ENCODE measurements at places on chromosomes 6 and 20.
A peak's percentile ranks its signal among the peaks of the same experiment; 100 is the strongest.

- no peak for DNase-seq
Observed at GRCh38 chr6:53284901-53285300, 63.8 kb downstream of the ELOVL5 start.

- DNase-seq, result no peak
Observed at GRCh38 chr6:157967020-157967419, 14.6 kb upstream of the SYNJ2 start.

GRCh38 chr6:32825966-32826365 lies 9.2 kb upstream of the HLA-DOB start:
- no peak for DNase-seq

DNA sequence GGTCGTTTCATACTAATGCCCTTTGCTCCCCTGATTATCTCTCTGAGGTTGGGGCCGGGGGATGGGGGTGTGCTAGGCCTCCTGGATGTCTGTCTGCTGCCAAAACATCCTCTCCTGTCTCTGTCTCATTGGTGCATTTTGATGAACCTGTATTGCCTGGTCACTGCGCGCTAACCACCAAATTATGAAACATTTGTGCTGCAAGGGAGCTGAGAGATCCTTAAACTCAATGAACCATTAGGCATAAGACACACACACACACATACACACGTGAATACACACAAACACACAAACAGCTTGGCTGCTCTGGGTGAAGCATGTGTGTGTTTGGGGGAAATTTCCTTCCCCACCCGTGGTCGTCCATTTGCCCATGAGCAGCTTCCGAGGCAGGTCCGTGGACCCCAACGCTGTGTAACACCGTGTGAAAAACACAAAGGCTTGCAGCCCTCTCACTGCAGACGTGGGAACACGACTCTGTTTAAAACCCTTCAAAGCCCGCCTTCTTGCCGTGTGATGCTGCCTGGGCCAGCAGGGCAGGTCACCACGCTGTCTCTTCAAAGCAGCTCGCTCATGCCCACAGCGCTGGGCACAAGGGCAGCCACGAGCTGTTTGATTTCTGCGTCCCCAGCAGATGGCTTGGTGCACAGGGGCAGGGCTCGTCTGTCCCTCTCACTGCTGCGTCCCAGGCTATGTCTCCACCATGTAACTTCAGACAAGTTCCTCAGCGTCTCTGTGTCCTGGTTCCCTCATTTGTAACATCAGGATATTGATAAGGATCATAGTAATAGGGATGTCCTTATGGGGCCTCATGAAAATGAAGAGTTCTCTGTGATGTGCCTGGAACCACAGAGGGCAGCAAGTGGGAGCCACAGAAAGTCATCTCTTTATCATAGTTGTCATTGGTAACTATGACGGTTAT lies 96.8 kb downstream of the CDH26 start:
- no peak for DNase-seq

DNA sequence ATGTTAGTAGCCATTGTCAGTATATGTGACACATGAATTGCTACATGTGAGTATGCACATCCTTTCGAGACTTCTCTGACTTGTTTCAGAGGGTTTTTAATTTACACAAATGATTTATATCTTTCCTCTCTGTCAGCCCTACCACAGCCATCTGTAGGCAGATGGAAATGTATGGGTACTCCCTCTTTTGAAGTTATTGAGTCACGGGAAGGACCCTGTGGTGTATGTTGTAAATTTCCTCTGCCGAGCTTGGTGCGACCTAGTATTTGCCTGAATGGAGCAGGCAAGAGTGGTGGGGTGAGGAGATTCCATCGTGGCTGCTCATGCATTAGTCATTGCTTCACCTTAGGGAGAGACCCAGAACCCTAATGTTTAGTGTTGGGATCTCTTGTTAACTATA lies 171.9 kb downstream of the JARID2 start:
- no peak for DNase-seq

GRCh38 chr6:52595000-52595795 lies 18.3 kb upstream of the TRAM2 start:
- no peak for DNase-seq

DNA sequence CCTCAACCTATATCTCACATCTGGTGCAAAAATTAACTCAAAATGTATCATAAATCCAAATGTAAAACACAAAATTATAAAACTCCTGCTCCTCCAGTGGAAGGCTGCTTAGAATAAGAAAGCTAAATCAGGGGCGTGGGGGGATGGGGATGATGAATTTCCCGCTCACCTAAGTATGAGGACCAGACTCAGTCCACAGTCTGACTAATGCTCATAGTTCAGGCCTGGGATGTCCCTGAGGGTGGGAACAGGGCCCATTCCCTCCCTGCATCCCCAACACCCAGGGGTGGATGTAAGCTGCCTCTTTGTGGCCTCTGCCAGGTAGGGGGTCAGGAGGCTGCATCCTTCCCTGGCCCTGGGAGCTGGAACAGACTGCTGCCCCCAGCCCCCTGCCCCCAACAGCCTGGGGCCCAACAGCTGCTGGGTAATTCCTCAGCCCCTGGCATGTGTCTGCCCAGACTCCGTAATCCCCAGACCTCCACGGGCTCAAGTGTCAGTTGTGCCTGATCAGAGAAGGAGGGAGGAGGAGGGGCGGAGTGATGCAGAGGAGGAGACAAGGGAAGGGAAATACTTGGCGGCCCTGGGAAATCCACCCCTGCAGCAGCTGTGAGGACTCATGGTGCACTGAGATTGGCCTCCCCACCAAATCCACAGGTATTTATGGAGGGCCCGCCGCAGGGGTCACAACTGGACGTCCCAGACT lies 224.5 kb downstream of the PREX1 start:
- no peak for DNase-seq

DNA sequence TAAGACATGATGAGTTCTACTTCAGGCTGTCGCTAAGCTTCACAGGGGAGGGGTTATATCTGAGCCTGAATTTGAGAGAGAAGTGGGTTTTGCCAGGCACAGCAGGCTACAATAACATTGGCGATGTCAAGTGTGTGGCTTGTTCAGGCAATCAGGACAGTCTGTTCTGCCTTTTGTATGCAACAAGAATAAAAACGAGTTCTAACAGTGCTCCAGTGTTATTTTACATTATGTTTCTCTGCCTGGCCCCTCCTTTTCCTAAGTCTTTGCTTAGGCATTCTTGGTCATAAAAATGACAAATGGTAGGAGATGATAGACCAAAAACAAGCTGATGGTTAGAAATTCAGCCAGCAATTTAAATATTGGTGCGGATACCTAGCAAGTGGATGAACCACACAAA lies 26.8 kb downstream of the PAQR8 start:
- no peak for DNase-seq

- no peak for DNase-seq
Observed at GRCh38 chr6:106561686-106562405, 67.5 kb downstream of the RTN4IP1 start.

GRCh38 chr6:145904391-145904790 lies 59.8 kb downstream of the SHPRH start:
- no peak for DNase-seq

DNA sequence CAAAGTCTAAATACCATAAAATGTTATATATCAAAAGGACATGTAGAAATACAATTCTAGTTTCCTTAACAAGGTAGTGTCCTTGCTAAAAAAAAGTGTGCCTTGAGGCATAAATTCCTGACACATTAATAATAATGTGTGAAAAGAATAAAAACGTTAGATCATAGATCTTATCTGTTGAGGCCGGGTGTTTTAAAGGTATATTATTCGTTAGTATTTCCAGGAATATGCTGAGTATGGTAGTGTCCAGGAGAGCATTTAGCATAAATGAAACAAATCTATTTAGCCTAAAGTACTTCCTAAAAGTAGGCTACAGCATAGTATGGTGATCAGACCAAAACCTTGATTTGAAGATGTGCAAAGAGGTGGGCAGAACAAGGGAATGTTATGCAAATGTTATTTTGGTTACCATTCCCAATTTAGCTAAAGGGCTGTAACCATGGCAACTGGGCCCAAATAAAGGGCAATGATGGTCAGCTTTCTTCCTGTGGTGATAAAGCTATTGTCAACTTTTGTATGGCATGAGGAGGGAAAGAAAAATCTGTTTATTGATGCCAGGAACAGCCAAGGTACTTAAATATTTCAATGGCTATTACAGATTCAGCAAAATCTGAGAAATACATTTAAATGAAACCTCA lies 18.9 kb downstream of the MKKS start:
- no peak for DNase-seq

- no peak for DNase-seq
Observed at GRCh38 chr6:15287670-15288375, 42.0 kb downstream of the JARID2 start.

DNA sequence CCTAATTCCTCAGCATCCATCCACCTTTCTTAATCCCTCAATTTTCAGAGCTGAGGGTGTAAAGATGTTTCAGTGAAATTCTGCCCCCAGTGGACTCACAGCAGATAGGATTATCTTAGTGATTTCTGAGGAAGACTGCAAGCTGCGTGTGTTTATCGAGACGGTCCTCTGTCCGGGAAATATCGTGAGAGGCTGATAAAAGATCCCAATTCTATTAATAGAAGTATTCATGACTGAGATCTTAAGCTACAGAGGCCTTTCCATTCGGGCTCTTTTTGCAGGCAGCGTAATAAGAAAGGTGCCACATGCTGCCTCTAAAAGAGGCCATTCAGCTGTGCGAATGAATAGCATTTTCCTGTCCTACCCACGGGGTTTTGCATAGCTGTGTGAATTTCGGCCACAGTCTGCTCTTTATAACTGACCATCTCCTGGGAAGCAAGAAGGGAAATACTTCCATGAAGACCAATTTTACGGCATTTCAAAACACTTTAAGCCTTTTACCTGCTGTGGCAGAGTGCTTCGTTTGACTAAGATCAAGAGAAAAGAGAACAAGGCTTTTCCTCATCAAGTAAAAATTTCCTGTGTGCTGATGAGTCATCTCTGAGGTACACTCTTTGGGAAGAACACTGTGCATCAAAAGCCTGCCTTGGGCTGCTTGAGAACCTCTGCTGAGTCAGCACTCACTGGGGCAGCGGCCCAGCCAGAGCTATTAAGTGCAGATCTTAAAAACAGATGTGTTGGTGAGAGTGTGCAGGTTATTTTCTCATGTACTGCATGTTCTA lies 208.8 kb downstream of the ARHGAP18 start:
- no peak for DNase-seq

GRCh38 chr6:34027445-34027936 lies 118.4 kb downstream of the GRM4 start:
- DNase-seq, result peak; percentile 11

GRCh38 chr6:15754035-15754705 lies 91.3 kb upstream of the DTNBP1 start:
- no peak for DNase-seq

- no peak for DNase-seq
Observed at GRCh38 chr6:118679327-118679901, 28.0 kb upstream of the CEP85L start.

GRCh38 chr6:155174576-155175211 lies 89.1 kb upstream of the CLDN20 start:
- no peak for DNase-seq

- DNase-seq, result no peak
Observed at GRCh38 chr6:43207286-43207685, 22.0 kb downstream of the DNPH1 start.

- DNase-seq, result no peak
Observed at GRCh38 chr6:22784601-22785410, 215.4 kb downstream of the HDGFL1 start.

- DNase-seq, result no peak
Observed at GRCh38 chr6:52538901-52539354, 37.9 kb downstream of the TRAM2 start.

DNA sequence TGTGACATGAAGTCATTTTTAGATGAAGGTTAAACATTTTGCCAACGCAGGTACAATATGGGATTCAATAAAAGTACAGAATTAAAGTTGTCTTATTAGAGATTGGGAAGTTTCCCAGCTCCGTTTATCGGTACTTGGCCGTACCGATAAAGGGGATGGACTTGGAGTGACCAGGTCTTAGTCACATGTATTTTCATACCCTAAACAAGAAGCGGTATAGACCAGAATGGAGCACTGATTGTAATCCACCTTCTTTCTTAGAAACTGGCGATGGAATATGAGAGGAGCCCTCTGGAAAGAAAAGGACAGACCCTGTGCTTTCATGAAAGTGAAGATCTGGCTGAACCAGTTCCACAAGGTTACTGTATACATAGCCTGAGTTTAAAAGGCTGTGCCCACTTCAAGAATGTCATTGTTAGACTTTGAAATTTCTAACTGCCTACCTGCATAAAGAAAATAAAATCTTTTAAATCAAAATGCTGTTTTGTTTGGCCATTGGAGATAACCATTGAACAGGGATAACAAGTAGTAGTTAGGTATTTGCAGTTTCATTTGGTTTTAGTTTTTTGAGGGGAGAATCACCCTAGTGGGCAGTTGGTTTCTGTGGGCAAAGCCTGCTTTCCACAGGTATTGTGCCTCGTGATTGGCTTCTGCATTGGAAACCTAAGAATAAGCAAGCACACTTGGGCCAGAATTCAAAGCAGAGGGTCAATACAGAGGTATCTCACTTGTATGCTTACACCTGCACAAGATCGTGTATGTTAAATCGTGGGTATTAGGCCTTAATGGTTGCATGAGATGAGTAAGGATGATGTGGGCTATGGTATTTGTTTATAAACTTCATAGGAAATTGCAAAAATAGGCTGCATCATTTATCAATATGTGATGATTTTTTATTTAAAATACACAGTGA lies 11.2 kb upstream of the ZNFX1 start:
- no peak for DNase-seq

DNA sequence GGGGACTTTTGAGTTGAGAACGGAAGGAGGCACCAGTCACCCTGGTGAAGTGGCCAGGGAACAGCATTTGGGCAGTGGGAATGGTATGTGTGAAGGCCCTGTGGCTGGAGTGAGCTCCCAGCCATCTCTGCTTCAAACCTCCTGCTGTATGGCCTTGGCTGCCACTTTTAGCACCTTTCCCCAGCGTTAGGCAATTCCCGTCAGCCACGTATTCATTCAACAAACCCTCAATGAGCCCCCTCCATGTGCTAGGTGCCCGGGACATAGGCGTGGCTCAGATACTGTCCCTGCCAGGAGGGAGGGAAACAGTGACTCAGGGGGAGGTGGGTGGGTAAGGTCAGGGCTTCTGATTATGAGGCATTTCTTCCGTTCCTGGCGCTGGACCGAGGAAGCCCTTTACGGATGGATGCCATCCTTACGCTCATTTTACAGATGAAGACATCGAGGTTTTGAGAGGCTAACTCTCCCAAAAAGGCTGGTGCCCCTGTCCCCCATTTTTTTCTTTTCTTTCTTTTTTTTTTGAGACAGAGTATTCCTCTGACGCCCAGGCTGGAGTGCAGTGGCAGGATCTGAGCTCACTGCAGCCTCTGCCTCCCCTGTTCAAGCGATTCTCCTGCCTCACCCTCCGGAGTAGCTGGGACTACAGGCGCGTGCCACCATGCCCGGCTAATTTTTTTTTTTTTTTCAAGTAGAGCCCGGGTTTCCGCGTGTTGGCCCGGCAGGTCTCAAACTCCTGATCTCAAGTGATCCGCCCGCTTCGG lies 37.5 kb downstream of the SRC start:
- no peak for DNase-seq

All from activated CD8-positive, alpha-beta memory T cell treated with anti-CD3 and anti-CD28 coated beads for 1 hour (primary cell).